ENCODE measurements at places on chromosomes 6 and 20.

DNA sequence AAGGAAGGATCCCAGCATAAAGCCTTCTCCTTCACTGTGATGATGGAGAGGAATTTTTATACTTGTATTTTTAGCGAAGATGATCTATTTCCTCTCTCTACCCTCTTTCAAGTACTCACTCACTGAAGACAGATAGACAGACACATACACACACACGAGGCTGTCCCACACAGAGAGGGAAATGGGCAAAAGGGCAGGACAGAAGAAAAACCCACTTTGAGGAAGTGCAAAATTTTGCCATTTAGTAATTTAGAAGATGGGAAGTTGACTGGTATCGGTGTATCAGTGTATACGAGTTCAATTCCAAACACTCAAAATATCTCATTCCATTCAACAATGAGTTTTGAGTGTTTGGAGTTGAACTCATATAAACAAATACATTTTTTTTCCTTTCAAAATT is 30.9 kb downstream of the HEBP2 start:
- DNase-seq: no peak

GRCh38 chr6:77136086-77136485 is 327.2 kb downstream of the HTR1B start:
- no peak for DNase-seq

GRCh38 chr20:41619360-41620100 is 1.4 kb upstream of the CHD6 start:
- no peak for DNase-seq

DNA sequence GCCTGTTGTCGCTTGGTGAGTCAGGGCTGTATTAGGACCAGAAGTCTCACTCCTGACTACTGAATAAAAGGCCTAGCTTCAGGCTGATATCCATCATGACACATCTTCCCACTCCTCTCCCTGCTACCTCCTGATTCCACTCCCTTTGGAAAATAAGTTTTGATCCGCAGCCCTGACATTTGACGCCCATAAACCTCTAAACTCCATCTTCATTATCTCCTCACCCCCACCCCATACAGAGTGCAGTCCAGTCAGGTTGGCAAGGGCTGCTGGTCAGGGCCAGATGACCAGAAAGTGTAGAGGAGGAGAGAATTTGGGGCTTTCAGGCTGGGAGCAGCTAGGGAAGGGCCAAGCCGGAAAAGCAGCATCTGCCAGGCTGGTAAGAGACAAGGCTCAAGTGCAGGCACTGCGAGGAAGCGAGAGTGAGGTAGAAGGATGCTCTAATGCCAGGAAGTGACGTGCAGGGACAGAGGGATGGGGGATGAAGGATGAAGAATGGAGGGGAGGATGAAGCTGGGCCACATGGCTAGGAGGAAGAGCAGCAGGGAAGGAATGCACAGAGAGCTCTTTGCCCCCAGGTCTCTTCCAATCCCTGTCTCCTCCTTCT is 1.2 kb downstream of the GGT7 start:
- DNase-seq: no peak

DNA sequence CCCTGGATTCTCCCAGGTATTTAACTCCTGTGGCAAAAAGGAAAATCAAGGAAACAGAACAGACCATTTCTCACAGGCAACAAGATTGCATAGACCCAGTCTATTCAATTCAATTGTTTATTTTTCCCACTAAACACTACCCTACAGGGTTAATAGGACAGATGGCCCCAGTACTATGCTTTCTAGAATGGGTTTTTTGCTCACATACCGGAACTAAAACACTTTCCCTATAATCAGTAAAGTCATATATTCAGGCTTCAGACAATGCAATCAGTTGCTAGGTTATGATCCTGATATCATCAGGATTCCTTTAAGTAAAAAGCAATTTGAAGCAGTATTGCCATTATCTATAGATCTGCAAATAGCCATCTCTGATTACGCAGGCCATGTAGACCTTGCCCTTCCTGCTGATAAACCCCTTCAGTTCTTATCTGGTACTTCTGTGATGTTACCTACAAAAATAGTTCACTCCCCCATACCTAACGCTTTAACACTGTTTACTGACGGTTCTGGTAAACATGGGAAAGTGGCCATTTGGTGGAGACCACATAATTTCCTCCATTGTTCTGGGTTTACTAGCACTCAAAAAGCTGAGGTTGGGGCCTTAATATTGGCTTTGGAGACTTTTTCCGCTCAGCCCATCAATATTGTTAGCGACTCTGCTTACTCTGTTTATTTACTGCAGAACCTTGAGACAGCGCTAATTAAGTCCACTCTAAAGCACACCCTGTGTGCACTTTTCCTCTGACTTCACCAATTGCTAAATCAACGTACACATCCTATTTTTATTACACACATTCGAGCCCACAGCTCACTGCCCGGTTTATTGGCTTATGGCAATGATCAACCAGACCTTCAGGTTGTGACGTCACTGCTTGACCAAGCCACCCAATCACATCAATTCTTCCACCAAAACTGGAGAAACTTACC is 666.0 kb downstream of the PHF3 start:
- DNase-seq: no peak
